ENCODE measurements at places on chromosomes 2 and 18.
A peak's percentile ranks its signal among the peaks of the same experiment; 100 is the strongest.

DNA sequence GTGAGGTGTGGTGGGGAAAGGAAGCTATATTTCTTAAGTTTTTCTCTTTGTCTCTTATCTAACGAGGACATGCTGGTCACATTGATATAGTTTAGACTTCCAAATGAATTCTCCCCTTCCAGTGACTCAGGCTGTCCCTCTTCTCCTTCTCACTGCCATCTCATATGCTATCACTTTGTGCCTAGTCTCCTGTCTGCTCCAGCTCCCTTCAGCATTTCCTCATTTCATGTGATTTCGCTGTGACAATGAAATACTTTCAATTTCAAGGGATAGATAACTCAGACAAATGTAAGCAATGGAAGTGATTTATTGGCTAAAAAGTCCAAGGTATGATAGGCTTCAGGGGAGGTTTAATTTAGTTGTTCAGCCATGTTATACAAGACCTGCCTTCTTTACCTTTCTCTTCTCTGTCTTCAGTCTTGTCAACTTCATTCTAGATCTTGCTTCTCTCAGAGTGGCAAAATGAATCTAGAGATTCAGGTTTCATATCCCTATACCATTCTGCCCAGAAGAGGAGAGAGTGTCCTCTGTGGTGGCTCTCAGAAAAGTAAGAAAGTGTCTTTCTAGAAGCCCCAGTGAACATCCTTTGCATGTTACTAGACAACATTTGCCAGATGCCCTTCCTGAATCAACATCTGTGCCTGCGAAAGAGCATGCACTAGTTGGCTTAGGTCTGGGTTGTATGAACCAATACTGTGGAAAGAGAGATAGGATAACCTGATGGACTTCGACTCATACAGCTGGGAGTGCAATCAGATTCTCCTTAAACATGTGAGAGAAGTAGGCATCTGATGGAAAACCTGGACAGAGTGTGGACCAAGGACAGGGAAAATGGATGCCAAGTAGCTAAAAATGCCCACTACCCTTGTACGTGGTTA lies 29.9 kb upstream of the GPR155 start:
- no peak for DNase-seq

GRCh38 chr2:68721482-68722101 lies 13.0 kb upstream of the ARHGAP25 start:
- DNase-seq = no peak

DNA sequence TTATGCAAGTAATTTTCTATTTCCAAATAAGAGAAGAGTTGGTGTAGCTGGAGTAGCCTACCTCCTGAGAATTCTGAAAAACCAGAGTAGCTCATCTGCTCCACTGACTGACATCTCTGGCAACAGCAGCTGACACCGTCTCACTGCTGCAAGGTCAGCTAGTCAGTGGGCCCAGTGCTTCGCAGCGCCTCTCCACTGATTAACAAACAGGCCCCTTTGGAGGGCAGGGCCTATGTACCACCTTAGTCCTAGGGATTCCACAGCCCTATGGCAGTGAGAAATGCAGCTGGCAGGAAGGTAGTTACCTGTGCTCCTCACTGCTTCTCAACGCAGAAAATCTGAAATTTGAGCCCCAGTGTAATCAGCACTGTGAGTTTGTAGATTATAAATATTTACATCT lies 97.5 kb downstream of the DLGAP1 start:
- no peak for DNase-seq

DNA sequence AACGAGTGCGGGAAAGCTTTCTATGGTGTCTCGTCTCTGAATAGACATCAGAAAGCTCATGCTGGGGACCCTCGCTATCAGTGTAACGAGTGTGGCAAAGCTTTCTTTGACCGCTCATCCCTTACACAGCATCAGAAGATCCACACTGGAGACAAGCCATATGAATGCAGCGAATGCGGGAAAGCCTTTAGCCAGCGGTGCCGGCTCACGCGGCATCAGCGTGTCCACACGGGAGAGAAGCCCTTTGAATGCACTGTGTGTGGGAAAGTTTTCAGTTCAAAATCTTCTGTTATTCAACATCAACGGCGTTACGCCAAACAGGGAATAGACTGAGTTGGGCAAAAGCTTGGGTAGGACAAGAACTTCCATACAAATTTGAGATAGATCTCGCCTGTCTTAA lies 16.2 kb downstream of the ZNF2 start:
- no peak for DNase-seq

- no peak for DNase-seq
These were observed 12.2 kb downstream of the ZFP36L2 start for GRCh38 chr2:43214253-43214652.

GRCh38 chr2:22970991-22971390 lies 414.0 kb upstream of the KLHL29 start:
- DNase-seq = no peak

- no peak for DNase-seq
These were observed 50.1 kb downstream of the RNF144A start for GRCh38 chr2:6967301-6967700.

GRCh38 chr2:71629273-71629672 lies 175.9 kb downstream of the DYSF start:
- no peak for DNase-seq

- DNase-seq = no peak
These were observed 77.0 kb upstream of the UBXN4 start for GRCh38 chr2:135664623-135665068.

GRCh38 chr2:30287857-30288513 lies 56.7 kb downstream of the LBH start:
- no peak for DNase-seq

- DNase-seq = no peak
These were observed 51.5 kb upstream of the PHLPP1 start for GRCh38 chr18:62663731-62664336.

- DNase-seq = peak; percentile 16
These were observed 93.9 kb upstream of the LGALSL start for GRCh38 chr2:64359892-64360657.

- no peak for DNase-seq
These were observed 75.3 kb downstream of the VSNL1 start for GRCh38 chr2:17615728-17616351.

DNA sequence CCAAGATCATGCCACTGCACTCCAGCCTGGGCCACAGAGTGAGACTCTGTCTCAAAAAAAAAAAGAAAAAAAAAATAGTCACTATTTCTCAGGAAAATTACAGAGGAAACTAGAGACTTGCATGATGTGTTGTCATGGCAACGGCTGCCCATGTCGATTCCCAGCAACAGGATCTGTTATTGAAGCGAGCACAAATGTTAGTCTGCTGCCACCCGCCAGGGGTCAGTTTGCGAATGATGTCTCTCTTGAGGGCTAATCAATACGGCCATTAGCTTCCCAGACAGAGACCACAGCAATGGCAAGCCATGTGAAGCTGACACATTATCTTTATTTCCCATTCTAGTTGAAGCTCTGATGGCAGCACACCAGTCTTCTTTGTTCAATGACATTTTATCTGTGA lies 32.4 kb upstream of the ACYP2 start:
- no peak for DNase-seq

DNA sequence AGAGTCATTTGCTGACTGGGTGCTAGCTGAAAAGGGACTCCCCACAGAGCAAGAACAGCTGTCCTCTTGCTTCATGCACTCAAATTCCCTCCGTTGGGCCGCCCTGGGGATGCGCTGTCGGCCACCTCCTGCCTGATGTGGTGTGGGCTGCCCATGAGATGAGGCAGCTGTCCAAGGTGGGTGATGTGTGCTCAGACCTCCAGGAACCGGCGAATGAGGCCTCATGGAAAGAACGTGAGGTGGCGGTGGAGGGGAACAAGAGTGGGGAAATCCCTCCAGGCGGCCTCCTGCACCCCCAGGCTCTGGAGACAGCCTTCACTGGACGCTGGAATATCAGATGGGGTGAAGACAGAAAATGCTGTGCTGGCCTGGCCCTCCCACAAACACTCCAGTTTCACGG lies 79.8 kb downstream of the LONRF2 start:
- DNase-seq = no peak

- no peak for DNase-seq
These were observed 120.0 kb upstream of the RBMS1 start for GRCh38 chr2:160613466-160614153.

GRCh38 chr2:233857511-233858141 lies 3.3 kb upstream of the HJURP start:
- DNase-seq = peak; percentile 28

DNA sequence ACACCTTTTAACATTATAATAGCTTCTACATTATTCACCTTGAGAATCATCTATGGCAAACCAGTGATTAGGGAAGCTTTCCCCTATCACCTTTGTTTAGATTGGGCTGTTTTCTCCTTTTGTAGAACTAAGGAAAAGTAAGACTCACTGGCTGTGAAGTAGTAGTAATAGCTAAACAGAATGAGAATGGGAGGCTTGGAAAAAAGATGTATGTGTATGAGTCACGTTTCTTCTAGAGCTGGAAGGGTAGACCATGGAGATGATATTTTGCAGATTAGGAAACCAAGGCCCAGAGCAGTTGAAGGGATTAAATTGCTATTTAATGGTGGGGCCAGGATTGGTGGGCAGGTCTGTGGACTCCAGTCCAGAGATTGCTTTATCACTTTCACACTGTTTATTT lies 214.5 kb downstream of the MCFD2 start:
- DNase-seq = no peak

DNA sequence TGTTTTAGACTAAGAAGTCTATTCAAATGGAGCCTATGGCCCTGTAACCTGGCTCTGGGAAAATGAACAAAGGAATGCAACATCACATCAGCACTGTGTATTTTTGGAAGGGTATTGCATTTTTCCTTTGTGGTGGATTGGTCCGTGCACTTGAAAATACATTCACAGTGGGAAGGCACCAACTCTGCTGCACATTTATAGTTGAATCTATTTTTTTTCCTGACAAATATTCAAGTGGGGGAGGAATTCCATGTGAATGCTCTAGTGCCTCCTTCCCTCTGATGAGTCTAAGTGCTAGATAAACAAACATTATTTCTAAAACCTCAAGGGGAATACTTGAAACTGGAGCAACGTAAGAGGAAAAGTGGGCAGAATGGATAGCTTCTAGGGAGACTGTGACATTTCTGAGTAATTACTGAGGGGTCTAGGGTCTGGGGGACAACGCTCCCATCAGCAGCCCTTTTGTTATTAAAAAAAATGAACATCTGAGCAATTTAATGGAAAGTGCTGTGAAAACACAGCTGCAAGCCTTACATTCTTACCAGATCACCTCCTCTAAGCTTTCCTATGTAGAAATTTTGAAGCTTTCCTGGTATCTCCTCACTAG lies 208.2 kb downstream of the SLC8A1 start:
- no peak for DNase-seq

- no peak for DNase-seq
These were observed 110.3 kb downstream of the PXDN start for GRCh38 chr2:1633936-1634587.

DNA sequence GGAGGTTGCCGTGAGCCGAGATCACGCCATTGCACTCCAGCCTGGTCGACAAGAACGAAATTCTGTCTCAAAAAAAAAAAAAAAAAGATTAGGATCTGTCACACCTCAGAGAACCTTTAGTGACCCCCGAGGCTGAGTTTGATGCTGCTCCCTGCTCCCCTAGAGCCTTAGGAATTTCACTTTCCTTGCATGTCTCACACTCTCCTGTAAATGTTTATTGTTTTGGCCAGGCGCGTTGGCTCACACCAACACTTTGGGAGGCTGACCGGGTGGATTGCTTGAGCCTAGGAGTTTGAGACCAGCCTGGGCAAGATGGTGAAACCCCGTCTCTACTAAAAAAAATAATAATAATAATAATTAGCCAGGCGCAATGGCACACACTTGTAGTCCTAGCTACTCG lies 31.5 kb downstream of the SRSF7 start:
- no peak for DNase-seq
